Inflammatory macrophage treated with lipopolysaccharide for 1 hour (primary cell): ENCODE measurements at places on chromosomes 6 and 20.

- DNase-seq, result no peak
Observed at GRCh38 chr6:143294265-143294860, 156.1 kb downstream of the ADAT2 start.

GRCh38 chr20:44552950-44553908 is 29.1 kb upstream of the PKIG start:
- DNase-seq, result no peak

GRCh38 chr6:71481011-71481410 is 192.4 kb downstream of the OGFRL1 start:
- DNase-seq, result no peak

- no peak for DNase-seq
Observed at GRCh38 chr6:12419631-12420272, 129.6 kb downstream of the EDN1 start.

DNA sequence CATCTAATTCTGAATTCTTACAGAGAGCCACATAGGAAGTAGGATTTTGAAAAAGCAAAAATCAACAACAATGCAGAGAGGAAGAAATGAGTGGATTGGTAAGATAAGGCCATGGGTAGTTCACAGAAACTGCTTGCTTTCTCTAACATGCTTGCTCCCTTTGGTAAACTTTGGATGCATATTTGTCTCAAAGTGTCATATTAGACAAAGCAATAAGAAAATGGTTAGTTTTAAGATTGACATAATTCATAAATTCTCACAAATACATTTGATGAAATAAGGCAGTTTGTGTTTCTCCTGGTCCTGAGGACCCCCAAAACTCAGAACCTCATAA is 31.7 kb downstream of the UTRN start:
- DNase-seq, result no peak

DNA sequence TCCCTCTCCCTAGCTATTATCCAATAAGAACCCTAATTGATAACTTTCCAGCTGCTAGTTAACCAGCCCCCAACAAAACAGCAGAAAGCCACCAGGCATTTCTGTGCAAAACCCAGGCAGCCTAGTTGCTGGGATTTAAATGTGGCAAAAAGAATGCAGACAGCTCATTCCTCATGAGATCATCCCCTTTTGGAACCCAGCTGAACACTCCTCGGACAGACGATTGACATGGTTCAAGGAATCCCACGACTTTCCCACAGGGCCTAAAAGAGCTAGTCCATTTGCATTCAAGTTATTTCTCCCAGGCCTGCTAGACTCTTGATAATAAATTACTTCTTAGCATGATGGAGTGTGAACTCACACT is 24.0 kb downstream of the JAG1 start:
- no peak for DNase-seq

- no peak for DNase-seq
Observed at GRCh38 chr6:142843361-142843760, 101.6 kb downstream of the HIVEP2 start.

DNA sequence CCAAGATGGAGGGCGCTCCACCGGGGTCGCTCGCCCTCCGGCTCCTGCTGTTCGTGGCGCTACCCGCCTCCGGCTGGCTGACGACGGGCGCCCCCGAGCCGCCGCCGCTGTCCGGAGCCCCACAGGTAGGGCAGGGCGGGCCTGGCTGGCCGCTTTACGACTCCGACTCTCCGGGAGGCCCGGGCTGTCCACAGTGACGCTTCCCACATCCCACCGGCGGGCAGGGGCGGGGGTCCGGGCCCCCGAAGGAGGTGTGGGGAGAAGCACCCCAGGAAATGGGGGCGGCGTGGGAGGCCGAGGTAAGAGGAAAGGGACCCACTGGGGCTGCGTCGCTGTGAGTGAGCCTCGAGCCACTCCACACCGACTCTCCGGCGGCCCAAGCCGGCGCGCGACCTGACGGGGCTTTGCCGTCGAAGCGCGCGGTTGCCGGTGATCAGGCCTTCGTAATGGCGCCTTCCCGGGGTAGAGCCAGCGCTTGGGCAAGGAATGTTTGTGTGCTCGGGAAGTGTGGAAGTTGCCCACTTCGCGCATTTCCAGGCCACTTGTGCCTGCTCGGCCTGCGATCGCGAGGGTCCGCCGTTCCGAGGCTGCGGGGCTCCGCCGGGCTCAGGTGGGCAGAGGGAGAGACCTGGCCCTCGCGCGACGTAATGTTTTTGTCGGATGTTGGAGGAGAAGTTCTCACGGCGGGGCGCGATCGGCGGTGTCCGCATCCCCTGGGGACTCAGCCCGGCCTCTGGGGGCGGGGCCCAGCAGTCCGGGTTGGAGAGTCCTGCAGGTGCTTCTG is 427 bp downstream of the GINM1 start:
- peak; percentile 28 for DNase-seq

GRCh38 chr6:15535495-15536197 is 127.2 kb downstream of the DTNBP1 start:
- no peak for DNase-seq

DNA sequence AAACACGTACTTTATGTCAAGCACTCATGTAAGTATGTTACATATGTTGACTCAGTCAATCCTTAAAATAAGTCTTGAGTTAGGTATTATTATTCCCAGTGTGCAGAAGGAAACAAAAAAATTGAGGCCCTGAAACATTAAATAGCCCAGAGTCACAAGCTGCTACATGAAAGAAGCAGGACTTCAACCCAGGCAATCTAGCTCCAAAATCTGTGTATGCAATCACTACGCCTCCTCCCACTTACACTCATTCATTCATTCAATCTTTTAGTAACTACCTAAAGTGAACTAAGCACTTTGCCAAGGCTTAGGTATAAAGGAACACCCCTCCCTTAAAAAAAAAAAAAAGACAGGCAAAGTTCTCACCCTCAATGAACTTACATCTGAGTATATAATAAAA is 9.3 kb downstream of the ARHGAP18 start:
- DNase-seq, result no peak
